ENCODE measurements at places on chromosomes 4 and X.

GRCh38 chrX:29487714-29488113 is 727.6 kb upstream of the MAGEB2 start:
- DNase-seq: no peak

- DNase-seq: no peak
Observed at GRCh38 chr4:95869961-95870500, 30.1 kb downstream of the PDHA2 start.

DNA sequence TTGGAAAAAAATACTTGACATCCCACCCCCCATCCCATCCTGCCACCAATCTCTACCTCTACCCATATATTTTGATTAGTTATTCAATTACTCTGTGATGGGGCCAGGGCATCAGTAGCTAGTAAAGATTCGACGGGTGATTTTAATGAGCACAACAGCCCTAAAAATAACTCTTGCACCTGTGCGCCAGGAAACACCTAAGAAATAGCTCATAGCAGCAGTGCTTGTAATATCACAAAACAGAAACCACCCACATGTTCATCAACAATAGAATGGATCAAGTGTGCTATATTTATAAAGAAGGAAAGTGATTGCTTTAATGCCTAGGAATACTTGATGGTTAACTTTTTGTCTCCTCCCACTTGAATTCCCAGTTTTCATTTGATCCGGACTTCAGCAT is 225.6 kb upstream of the LCORL start:
- DNase-seq: no peak

GRCh38 chr4:126144543-126145237 is 829.9 kb downstream of the FAT4 start:
- no peak for DNase-seq

DNA sequence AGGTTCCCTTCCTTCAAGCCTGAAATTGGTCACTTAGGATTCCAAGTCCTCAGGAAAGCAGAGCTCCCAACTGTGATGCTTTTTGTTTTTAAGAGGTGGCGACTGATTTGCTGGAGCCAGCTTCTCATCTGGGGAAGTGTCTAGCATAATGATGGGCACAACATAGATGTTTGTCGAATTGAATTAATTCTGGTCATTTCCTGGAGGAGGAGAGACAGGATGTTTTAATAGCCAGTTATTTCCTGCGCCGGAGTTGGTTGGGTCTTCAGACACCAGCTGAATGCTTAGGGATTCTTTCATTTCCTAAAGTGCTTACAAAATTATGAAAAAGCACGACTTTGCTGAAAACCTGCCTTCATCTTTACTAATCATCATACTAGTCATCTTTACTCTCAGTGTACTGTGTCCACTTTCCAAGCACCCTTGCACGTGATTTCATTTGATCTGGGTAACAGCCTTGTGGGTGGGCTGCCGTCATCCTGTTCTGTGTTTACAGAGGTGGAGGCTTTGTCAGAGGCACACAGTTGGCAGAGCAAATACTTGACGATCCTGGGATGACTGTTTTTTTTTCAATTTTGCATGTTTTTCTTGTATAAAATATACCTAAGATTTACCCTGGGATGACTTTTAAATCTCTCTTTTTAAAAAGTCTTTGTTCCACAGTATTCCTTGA is 49.5 kb downstream of the RGS12 start:
- DNase-seq: peak; percentile 99

- peak; percentile 79 for DNase-seq
Observed at GRCh38 chr4:41644288-41644914, 104.1 kb downstream of the PHOX2B start.

DNA sequence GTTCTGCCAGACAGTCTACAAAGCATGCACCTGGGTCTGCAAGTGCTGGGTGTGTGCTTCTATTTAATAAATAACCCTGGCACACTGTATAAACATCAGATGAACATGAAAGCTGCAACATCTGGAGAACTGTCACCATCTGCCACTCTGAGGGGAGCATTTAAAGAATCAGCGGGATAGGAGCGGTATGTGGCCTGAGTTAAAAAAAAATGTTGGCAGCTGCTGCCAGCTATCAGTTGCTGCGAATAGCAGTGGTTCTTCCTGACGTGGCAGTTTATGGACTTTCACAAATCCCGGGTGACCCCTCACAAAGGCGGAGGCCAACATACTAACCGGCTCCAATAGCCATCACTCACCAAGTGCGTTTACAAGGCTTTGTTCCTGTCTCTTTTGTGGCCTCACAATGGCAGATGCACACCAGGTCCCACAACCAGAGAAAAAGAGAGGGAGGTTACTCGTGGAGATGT is 95.1 kb downstream of the RASL11B start:
- DNase-seq: peak; percentile 6

DNA sequence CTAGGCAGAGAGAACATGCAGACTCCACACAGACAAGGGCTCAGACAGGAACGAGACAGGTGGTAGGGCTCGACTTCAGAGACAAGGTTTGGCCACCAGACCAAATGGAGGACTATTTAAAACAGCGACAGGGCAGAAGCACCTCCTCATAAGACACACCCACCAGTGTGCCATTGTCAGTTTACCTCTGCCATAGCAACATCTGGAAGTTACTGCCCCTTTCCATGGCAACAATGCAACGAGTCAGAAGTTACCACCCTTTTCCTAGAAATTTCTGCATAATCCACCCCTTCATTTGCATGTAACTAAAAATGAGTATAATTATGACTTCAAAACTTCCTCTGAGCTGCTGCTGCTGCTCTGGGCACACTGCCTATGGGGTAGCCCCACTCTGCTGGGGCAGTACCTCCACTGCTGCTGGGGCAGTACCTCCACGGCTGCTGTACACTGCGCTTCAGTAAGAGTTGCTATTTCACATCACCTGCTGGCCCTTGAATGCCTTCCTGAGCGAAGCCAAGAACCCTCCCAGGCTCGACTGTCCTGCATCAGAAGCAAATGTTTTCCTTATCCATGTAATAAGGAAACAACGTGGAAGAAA is 2222.3 kb upstream of the AGA start:
- DNase-seq: no peak

DNA sequence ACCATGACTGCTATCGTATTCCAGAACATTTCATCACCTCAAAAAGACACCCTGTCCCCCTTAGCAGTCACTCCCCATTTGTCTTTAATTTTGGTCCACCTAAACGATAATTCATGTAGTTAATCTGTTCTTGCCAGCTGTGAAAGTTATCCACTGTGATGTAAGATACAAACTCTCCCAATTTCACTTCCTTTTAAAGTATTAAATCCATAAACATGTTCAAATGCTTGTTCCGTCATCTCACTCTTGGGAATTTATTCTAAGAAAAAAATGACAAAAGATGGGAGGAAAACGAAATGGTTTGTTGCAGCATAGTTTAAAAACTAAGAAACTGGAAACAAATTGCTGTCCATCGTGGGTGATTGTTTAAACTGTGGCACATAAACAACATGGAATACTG is 53.7 kb upstream of the IRF2 start:
- DNase-seq: no peak

DNA sequence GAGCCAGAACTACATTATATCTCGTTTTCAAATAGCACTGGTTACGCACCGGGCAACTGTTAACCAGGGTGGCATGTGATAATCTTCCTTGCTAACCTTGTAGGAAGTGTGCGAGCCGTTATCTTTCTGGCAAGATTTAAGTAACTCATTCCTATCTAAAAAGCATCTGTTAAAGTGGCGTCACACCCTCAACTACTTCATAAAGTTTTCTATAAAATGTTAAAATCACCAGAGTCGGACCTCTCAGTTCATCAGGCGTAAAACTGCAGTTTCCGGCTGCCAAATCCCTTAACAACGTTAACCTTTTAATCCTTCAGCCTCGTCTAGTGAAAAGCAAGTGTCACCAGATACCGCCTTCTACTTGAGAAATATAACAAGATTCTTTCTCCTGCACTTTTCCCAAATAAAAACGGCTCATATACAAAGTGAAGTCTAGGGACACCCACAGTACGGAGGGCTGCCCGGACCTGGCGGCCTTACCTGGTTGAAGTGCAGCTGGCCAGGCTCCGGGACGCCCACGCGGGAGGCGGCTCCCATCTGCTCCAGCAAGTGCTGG is 1.2 kb downstream of the SLC39A8 start:
- peak; percentile 54 for DNase-seq

DNA sequence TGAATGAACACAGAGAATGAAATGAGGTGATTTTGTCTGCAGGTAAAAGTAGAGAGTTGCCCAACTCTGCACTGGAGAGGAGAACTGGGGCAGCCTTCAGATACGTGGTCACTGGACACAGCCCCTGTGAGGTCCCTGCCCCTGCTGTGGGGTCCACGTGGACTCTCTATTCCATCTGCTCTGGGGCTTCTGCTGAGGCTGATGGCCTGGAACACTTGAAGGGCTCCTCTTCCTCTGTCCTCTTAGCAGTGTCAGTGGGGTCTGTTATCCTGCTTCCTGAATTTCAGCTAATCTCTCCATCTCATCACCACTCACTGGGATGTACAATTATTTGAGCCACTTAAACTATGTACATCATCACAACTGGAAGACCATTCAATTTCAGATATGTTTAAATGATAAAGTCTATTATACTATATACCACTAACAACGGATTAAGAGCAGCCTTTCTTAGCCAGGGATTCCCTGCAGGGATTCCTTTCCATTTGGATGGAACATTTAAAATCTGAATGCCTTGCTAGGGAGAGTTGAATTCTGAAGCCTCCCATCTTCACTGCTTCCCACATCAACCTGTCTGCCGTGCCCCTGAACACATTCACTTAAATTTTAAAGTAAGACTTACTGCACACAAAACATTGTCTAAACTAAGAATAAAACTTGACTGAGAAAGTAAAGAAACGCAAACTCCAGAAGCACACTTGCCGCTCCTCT is 74.0 kb downstream of the CC2D2A start:
- DNase-seq: no peak

- no peak for DNase-seq
Observed at GRCh38 chrX:20231598-20231997, 35.1 kb downstream of the RPS6KA3 start.

DNA sequence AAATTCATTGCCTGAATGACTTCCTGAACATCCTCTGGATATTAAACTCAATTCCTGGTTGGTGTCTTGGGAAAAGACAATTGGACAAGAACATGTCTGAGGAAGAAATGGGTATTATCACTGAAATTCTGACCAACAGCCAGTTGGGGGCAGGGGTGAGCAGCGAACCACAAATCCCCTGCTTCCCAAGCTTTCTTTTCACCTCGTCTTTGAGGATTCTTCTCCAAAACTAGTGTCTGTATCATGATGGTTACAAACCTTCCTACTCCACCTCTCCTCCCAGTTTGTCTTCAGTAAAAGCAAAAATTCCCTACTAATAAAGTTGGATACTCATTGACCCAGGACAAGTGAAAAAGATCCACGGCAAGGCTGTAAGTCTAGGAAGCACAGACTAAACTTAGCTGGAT is 48.3 kb upstream of the WDR1 start:
- DNase-seq: peak; percentile 53

- DNase-seq: peak; percentile 73
Observed at GRCh38 chrX:74133156-74133796, 170.7 kb upstream of the ZCCHC13 start.

DNA sequence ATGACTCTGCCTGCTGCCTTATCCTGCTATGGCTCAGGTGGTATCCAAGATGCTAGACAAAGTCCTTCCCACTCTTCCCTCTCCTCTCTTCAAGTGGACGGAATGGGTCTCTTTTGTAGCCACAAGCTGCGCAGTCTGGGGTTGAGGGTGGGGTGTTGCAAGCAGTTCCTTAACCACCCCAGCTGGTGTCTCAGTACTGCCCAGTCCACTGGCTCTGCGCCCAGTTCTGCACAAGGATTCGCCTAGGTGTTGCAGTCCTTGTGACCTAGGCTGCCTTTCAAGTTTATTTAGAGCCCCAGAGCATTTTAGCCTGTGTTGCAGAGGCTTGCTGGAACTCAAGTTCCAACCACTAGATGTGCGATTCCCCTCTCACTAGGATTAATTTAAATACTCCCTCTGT is 120.7 kb downstream of the NEXMIF start:
- no peak for DNase-seq

GRCh38 chr4:15003401-15003890 is 1.2 kb downstream of the CPEB2 start:
- DNase-seq: peak; percentile 68

GRCh38 chr4:62898115-62898514 is 1511.1 kb downstream of the TECRL start:
- DNase-seq: no peak

DNA sequence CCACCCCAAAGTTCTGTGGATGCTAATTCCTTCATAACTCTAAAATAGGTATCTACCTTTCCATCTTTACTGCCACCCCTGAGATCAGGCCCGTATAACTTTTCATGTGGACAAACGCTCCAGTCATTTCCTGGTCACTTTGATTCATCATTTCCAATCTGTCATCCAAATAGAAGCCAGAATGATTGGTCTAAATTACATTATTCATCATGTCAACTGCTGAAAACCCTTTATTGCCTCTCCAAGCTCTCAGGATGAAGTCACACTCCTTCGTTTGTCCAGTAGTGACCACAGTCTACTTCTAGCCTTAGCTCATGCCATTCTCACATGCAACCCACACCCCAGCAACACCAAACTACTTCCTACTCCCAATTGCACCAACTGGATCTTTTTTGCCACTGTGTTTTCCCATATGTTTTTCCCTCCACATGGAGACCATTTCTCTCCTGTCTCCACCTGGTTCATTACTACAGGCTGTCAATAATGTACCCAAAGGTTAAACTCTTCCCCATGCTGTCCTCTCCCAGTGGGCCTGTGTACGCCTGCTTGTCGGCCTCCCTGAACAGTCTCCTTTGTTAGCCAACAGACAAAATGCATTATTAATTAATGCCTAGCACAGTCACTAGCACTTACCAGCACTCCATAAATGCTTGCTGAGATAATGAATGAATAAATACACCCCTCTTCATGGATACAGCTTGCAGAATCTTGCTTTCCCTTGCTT is 382.6 kb upstream of the NOCT start:
- no peak for DNase-seq

DNA sequence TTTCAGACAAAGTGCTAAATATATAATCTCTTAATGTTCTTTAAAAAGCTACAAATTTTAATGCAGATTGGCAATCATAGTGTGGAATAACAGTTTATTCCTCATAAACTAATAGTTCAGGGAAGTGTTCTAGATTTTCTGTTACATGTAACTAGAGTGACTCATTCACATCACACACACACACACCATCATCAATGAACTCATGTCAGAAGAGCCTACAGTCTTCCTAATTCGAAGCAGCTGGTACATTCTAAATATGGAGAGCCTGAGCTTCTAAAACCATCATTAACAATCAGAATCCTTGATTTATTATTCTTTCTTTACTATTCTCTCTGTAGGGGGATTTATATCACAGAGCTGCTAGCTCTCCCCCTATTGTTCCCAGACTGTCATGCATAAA is 49.6 kb downstream of the DKK2 start:
- DNase-seq: peak; percentile 90

DNA sequence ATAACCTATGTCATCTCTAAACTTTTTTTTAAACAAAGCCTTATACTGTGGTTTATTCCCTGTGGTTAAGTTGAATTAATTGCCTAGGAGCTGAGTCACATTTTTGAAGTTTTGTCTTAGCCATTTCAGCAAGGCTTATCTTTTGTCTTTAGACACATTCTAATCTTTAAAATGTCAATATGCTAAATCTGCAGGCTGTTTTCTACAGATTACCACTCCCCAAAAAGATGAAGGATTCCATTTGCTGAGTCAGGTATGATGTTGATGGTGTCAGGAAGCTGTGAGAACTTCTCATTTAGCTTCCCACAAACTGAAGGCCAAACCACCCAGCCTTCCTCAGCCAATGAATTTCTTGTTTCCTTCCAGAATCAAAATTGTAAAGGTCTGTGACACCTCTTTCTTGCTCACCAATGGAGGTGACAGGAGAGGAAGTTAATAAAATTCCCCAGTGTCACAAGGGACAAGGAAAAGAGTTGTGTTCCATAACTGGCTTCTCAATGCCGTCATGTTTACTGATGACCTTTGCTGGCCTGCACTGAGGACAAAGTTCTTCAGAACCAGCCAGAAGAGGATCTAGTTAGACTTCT is 3.7 kb upstream of the CXCL6 start:
- no peak for DNase-seq
